ENCODE measurements at places on chromosomes 16 and 17.

GRCh38 chr17:38403491-38403890, 24.8 kb upstream of the ARHGAP23 start:
- DNase-seq: no peak

DNA sequence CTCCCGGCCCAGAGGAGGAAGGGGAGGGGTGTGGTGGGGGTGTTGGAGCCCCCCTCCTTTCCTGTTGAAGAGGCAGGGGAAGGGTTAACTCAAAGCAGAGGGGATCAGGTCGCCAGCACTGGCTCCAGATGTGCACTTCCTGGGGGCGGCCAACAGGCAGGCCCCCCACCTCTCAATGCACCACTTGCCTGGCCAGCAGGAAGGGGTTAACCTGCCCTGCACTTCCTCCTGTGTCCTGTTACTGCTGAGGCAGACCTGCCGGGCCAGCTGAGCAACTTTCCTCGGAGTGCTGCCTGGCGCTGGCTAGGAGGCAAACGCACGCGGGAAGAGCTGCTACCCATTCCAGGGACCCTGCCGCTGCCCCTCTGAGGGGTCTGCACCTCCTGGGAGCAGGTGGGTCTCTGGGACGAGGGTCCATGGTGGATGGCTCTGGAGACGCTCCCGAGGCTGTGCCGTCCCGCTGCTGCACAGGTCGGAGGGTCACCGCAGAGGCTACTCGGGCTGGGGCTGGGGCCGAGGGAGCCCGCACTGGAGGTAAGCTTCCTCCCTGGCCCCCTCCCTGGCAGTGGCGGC, at the start of gene EPN3:
Gene EPN3, plus strand, starts transcription at position 284 of the 573 bp plus-strand sequence. CDS start 3,822 bp downstream, outside the sequence.
- DNase-seq: peak; percentile 86

- no peak for DNase-seq
These were observed 45.3 kb downstream of the GRIN2A start for GRCh38 chr16:10136916-10137315.

GRCh38 chr17:14489986-14490385, 189.1 kb downstream of the HS3ST3B1 start:
- DNase-seq: no peak

DNA sequence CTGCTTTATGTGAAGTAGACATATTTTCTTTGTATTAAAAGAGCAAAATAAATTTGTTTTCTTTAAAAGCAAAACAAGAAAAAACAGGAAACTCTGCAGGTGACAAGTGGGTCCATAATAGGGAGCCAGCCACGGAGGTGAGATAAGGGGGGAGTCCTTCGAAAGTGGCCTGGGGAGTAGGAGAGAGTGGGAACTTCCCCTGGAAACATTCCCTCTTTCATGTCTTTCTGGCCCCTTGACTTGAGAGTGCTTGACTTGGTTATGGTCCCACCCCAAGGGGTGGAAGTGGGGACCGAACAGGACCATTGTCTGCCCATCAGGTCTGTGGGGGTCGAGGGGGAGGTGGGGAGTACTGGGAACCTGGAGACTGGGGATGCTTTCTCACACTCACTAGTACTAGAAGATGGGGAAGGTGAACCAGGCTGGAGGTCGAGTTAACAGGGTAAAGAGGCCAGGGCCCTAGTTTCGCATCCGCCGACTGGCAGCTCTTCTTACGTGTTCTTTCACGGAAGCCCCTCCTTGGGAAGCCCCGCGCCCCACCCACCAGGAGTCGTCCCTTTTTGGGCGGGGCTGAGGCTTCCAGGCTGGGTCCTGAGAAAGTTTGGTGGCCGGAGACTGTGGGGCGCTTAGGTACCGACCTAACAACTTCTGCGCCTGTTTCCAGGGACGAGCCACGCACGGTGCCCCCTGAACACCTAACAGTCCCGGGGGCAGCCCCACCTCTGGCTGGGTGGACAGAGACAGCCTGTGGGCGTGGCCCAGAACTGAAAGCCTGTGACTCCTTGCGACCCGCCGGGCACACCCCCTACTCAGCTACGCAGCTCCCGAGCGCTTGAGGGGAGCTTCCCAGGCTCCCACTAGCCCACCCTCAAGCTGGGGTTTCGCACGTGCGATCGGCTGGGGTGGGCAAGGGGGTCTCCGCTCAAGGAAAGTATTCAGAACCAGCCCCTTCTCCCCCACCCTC, 790 bp downstream of the TRADD start:
- peak; percentile 79 for DNase-seq

GRCh38 chr17:27466376-27466742, 10.1 kb downstream of the KSR1 start:
- DNase-seq: no peak

- no peak for DNase-seq
These were observed 8.3 kb downstream of the TSPAN10 start for GRCh38 chr17:81644976-81645952.

Data from mucosa of descending colon (tissue), 3 donors.